ENCODE measurements at places on chromosomes 2 and 18.

DNA sequence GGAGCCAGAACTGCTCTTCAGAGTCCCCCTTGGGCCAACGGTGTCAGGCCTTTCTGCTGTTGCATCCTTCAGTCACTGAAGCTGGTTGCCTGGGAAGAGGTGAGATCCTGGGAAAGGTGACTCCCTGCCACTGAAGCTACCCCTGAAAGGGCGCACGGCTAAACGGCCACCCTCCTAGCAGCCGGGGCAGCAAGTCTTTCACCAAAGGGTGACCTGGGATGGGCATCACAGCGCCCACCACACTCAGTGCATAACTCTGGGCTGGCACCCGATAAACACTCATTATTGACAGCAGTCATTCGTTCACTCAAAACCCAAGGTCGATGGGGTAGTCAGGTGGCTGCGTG lies 26.5 kb upstream of the FOSL2 start:
- no peak for DNase-seq

DNA sequence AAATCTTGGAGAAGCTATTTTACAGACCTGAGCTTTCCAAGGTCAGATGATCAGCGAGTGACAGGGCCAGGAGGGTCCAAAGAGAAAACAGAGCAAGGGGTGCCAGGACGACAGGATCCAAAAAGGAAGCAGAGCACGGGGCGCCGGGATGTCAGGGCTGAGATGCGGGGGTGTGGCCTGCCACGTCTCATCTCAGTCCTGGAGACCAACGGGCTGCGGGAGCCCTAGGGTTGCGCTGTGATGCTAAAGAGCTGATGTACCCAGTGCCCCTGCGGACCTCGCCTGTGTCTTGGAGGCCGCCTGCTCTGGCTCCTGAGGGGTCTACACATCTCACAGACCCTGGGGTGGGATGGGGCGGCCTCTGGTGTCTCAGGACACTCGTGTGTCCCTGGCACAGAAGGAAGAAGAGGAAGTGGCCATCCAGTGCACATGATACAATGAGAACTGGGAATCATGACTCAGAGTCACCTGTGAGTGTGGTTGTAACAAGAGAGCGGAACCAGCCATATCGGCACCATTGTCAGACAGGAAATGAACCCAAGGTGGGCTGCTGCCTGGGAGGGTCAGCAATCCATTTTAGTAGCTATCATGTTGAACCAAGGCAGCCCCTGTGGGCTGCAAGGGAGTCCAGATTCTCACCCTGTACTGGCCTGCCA lies 97.8 kb downstream of the MYT1L start:
- no peak for DNase-seq

GRCh38 chr2:42047488-42048298 lies at the start of gene PKDCC:
Gene PKDCC (plus strand): TSS chr2:42048021. CDS start chr2:42048200, 179 bp downstream.
- DNase-seq = no peak

DNA sequence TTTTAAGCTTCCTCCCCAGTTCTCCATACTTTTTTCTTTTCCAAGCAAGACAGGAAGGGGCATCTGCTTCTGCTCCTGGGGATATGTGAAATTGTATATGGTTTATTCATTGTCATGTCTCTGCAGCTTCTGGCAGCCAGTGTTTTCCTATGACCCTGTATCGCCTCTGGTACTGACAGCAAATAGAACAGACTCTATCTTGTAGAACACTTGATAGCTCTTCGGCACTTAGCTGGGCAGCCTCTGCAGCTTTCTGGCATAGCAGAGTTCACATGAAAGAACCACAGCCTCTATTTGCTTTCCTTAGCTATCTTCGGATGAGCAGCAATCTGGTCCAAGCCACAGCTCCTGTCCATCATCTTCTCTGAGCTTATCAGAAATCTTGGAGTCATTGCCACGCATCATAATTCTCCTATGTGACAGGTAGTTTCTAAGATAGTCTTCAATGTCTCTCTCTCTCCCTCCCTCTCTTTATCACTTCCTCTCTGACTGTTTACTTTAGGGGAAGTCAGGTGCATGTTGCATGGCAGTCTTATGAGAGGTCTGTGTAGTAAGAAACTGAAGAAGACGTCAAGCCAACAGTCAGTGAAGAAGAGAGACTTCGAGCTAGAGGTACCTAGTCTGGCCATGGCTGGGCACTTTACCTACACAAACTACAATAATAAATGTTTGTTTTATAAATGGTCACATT lies 627.7 kb upstream of the CDH2 start:
- DNase-seq = no peak

GRCh38 chr2:27831279-27832050 lies 58.7 kb downstream of the RBKS start:
- DNase-seq = no peak

- no peak for DNase-seq
These were observed 7.1 kb downstream of the THAP4 start for GRCh38 chr2:241629762-241630435.

GRCh38 chr18:34598120-34598635 lies 111.9 kb upstream of the DTNA start:
- DNase-seq = no peak

GRCh38 chr2:40914666-40915065 lies 462.8 kb upstream of the SLC8A1 start:
- DNase-seq = no peak

DNA sequence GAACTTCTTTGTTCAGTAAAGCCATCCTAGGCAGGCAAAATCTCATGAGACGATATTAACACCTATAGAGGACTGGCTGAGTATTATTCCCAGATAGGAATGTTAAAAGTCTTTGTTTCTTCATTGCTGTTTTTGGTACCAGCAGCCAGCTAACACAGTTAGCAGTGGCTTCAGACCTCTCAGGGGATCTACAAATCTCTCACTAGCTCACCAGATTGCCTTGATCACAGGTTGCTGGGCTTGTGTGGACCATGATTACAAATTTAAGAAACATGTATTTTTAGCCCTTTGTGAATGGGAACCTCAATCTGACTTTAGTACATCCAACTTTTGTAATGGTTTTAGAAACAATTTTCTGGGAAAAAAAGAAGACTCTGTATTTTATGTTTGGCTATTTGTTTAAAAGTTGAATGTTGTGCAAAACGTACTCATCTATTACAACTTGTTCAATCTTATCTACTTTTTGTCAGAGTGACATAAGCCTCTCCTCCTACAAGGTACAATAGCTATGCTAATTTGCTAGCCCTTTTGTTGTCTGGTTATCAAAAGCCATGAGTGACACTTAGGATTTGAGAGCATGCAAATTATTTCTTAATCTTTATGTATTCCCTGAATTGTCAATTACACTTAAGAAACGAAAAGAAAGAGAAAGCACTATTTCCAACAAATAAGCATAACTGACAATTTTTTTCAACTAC lies 693.1 kb downstream of the ERBB4 start:
- no peak for DNase-seq

GRCh38 chr18:24662412-24662821 lies 202.0 kb downstream of the HRH4 start:
- DNase-seq = no peak

GRCh38 chr2:74573747-74574562 lies 19.4 kb downstream of the DOK1 start:
- DNase-seq = no peak

DNA sequence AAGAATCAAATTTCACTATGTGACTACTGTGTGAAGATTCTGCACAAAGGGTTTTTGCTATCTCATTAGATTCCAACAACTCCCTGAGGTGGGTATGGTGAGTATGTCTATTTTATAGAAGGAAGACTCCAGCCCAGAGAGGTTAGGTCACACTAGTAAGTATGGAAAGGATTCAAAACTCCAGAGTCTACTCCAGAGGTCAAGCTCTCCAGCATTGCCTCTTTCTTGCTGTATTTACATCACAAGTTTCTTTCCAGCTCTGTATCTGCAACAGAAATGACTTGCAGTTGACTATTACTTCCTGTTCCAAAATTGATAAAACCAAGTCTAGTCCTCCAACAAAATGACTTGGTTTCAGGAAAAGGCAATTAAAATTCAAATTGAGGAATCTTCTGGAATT lies 2.1 kb downstream of the COL4A4 start:
- DNase-seq = no peak

GRCh38 chr2:10057231-10058107 lies 14.1 kb downstream of the KLF11 start:
- no peak for DNase-seq

DNA sequence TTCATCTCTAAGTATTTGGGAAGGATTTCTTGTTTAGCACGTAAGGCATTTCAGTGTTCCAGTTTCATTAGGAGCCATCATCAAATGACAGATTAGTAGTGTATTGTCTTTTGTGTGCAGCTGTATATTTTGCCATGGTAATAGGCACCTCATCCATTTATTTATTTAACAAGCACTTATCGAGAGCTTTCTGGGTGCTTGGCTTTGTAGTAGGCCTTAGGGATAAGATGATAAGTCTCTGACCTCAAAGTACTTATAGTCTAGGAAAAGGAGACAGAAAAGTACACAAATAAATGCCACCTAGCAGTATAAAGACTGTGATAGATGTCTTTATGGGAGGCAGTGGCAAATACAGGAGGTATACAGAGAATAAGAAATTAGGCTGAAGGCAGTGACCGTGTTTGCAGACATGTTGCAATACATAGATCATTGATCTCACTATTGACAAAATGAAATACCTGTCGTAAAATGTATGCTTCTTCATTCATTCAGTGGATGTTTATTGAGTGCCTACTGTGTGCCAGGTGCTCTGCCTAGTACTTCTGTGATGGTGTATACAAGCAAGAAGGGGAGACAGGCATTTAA lies 265.9 kb downstream of the SETBP1 start:
- no peak for DNase-seq

GRCh38 chr2:212154477-212154878 lies 384.1 kb downstream of the ERBB4 start:
- no peak for DNase-seq

DNA sequence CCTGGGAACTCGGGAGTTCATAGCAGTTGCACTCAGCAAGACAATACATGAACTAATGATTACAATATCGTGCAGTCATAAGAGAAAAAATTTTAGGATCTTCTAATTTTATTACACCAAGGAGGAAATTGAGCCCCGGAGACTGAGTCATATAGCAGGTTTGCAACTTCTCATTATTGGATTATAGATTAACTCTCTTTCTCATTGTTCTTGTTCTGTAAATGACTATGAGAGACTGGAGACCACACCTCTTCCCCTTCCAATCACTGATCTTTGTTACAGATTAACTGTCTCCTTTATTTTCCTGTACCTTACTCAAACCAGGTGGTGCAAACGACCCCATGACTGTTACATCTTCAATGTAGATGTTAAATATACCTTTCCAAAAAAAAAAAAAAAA lies 435.8 kb upstream of the DDX18 start:
- DNase-seq = no peak

GRCh38 chr2:171334946-171335345 lies 98.8 kb downstream of the METTL8 start:
- no peak for DNase-seq

- no peak for DNase-seq
These were observed 614.2 kb upstream of the REG3G start for GRCh38 chr2:78411303-78411702.

GRCh38 chr2:196242131-196242620 lies 70.8 kb upstream of the STK17B start:
- DNase-seq = no peak

DNA sequence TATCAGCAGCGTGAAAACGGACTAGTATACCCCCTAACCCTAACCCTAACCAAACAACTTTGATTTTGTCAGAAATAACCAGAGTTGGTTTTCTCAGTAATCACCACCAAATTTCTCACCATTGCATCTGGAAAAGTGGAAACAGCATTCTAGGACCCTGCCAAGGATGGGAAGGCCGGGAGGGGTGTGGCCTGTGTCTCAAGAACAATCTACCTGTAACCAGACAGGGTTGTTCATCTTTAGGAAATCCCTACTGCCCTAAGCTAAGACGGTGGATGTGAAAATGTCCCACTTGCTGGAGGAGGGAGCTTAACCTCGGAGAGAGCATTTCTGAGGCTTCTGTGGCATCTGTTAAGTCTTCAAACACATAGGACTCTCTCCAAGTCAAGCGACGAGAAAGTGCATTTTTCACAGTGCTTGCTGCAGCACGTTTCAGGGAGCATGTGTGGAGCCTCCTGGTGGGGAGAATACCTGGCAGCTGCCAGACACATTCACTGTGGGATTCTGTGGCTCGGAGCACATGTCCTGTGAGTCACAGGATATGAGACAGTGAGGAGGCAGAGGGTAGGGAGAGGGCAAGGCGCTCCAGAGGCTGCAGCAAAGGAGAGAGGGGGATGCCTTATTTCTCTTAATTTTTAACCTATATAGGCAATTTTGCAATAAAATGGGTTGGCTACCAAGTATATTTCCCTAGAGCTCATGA lies 207.5 kb downstream of the SPP2 start:
- peak; percentile 89 for DNase-seq

DNA sequence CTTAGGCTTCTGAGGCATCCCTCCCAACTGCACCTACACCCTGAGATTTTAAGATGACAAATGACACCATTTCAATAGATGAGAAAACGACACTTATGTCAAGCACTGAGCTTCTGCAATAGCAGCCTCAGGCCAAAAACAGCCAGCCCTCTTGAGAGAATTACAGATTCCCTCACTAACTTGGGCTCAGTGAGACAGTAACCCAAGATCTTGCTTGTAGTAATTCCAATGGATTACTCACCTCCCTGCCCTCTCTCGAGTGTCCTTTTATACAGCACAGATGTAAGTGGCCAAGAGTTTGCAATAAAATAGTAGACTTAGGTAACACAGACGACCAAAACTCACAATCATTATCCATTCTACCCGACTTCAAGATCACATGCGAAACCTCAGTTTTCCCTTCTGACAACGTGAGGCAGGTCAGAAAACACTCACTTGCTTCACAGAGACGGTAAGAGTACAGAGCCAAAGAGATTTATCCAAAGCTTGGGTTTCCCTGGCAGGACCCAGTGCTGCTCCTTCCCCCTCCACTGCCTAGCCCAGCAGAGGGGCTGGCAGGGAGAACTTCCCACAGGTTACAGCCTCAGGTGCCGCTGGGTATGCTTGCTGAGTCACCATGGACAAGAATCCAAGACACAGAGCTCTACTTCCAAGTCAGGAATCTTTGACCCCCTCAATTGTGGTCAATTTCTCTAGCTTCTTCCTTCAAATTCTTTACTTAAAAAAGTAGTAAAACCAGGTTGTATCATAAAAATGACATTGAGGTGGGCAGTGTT lies 181.4 kb downstream of the MYO5B start:
- peak; percentile 26 for DNase-seq

GRCh38 chr2:129656081-129656598 lies 323.3 kb upstream of the RAB6C start:
- DNase-seq = no peak

DNA sequence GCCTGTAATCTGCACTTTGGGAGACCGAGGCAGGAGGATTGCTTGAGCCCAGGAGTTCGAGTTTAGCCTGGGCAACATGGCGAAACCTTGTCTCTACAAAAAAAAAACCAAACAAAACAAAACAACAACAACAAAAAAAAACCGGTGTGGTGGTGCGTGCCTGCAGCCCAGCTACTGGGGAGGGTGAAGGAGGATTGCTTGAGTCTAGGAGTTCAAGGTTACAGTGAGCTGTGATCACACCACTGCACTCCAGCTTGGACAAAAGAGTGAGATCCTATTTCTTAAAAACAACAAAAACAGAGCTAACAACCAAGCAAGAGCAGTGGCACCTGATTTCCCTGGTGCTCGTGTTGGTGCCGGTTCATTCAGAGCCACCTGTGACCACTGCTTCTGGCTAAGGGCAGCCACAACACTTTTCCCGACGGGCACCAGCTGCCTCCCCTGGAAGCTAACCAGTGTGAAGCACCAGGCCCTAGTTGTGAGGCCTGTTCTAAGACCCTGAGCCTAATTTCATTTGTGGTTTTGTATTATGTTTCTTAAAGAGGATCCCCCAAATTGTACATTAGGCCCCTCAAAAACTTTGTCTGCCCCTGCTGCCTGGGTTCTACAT lies 1.3 kb downstream of the AOX1 start:
- DNase-seq = no peak

GRCh38 chr2:50611351-50611871 lies 420.5 kb downstream of the NRXN1 start:
- no peak for DNase-seq
